ENCODE measurements at places on chromosomes 11 and 22.

DNA sequence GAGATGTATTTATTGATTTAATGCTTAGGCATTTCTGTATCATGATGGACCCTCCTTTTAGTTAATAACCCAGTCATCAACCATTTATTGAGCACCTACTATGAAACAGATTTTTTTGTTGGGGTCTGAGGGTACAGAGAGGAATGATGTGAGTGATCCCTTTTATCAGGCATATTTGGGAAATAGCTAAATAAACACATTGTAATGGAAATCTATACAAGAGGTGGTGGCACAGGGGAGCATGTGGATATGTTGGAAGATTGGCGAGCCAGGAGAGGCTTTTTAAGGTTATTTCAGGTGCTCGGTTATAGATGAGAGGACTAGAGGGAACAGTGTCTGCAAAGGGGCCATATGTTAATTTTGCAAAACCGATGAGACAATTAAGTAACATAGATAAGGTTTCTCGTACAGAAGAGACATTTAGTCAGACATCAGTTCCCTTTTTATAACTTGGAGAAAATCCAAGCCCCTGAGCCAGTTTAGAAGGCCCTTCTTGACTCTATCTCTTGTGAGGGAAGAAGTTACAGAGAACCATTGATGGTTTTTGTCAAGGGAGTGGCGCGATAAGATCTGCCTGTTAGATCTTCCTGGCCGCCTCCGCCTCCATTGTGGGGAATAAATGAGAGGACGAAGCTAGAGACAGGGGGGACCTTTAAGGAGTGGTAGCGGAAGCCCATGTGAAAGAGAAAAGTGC lies 2.0 kb downstream of the ATXN10 start:
- no peak for DNase-seq

- no peak for DNase-seq
Observed at GRCh38 chr11:19466314-19466713, 225.6 kb upstream of the E2F8 start.

DNA sequence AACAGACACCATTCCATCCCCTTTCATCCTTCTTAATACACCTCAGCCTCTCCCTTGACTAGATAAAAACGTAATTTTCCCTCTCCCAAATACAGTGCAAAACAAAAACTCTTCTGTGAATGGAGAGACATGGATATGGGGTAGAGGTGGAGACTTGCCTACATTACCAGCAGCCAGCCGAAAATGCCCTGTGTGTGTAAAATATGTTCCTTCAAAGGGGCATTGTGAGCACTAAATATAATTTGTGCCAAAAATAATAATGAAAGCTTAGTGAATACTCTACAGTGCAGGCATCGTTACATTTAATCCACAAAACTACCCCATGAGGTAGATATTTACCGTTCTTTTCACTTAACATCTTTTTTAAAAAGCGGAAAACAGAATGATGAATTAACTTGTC lies 1.0 kb upstream of the TRIM44 start:
- DNase-seq: no peak

DNA sequence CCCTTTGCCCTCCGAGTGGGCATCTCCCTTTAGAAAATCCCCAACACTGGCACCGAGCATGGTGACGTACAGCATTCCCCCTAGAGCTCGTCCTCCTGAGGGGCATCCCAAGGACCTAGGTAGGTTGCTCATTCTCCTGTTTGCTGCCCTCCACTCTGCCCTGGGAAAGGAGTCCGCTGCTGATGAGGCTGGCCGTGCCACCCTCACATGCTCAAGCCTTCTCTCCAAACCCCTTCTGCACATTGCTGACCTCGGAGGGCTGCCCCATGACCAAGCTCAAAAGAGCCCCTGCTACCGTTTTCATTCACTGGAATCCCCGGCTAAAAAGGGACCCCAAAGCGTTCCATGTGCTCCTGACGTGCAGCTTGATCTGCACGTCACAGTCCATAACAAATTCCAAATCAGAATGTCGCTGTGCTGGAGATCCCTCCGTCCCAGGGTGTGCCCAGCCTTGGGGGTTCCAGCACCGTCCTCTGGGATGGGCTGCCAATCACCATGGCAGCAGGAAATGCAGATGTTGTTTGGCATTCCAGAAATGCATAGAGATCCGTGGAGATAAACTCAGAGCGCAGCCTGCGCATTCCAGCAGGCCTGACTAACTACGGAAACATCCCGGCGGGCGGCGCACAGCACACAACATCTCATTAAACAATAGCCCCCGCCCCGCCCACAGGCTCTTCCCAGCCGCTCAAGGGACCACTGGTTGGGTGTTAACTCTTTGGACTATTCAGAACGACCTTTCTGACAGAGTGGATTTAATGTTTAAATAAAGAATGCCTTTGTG lies 26.3 kb upstream of the GNB1L start:
- peak; percentile 26 for DNase-seq

DNA sequence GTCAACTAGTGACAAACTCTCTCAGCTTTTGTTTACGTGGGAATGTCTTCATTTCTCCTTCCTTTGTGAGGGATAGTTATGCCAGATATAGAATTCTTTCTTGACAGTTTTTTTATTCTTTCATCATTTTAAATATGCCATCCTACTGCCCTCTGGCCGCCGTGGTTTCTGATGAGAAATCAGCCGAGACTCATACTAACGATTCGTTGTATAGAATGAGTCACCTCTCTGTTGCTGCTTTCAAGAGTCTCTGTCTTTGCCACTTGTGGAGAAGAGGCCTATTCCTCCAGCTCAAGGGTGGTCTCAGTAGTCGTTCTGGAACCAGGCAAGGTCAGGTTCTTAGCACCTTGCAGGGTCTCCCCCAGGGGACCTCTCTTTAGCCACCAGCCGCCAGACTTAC lies 8.0 kb downstream of the MYO7A start:
- peak; percentile 20 for DNase-seq

DNA sequence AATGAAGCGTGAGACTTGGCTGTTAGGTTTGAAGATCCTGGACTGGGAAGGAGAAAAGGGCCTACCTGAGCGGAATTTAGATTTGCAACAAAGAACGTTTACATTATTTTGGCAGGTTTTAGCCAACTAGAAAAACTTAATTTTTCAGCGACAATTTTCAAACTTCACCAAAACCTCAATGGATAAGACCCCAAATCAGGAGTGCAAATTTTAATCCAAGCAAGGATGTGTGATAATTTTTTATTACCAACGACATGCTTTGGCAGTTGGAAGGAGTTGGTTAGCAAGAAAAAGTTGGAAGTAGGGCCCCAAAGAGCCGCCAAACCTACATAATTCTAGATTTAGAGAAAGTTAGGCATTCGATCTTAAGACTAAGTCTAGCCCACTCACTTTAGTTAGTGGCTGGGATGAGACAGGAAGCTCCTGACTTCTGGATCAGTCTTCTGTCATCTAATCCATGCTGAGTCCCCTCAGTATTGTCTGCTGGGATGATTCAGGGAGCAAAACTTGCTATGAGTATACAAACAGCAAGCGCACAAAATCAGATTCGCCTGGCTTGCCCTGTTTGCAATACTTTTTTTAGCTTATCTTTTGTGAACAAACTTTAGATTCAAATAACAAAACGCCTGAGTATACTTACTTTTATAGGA lies 787 bp upstream of the RDX start:
- DNase-seq: no peak

GRCh38 chr11:46200537-46201281 lies 76.8 kb upstream of the CREB3L1 start:
- no peak for DNase-seq

DNA sequence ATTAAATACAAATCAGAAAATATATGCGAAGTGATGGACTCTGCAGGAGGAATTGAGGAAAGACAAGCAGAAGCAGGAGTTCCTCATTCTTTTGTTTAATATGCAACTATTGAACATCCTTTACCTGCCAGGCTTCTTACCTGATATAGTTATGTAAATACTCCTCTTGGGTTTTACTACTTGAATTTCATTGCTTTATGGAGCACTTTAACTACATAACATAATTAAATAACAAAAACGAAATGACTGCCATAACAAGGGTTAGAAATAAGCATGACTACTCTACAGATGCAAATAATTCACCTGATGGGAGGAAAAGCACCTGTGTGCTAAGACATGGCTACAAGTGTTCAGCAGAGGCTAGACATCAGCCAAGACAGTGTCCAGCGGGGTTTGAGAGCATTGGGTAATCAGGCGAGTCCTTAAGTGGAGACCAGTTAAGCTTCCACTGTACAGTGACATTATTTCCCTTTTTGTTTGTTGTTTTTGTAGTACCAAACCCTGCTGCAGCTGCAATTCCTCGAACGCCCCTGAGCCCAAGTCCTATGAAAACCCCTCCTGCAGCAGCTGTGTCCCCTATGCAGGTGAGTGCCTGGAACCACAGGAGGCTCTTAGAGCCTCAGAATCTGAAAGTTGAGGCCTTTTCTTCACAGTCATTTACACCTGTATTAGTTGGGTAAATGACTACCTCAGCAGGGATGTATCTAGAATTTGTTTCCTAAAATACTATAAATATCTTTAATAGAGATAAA lies 67.4 kb downstream of the SPECC1L start:
- DNase-seq: no peak

DNA sequence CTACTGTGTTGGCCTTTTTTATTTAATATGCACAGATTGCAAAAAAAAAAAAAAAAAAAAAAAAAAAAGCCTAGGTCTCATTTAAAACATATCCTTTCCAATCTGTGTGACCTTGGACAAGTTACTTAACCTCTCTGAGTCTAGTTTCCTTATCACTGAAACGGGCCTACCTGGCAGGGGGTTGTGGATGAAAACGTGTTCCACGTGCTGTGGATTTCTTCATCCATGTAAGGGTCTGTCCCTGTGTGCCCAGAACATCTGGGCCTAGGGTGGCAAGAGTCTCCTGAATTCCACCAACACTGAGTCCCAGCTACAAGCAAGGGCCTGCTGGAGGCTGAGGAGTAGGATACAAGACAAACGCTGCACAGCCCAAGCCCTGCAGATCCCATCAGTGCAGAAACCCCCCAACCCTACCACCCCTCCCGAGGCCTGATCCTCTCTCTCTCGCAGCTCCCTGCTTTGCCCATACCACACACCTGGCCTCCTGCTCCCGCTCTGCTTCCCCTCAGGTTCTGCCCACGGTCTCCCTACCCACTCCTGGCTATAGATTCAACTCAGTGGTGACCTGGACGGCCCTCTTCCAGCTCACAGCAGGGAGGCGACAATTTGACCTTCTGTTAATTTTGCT lies 4.7 kb upstream of the GNAZ start:
- no peak for DNase-seq

GRCh38 chr22:21990445-21991303 lies 8.1 kb upstream of the TOP3B start:
- DNase-seq: no peak

- DNase-seq: no peak
Observed at GRCh38 chr11:68282141-68282860, 10.5 kb upstream of the C11orf24 start.

DNA sequence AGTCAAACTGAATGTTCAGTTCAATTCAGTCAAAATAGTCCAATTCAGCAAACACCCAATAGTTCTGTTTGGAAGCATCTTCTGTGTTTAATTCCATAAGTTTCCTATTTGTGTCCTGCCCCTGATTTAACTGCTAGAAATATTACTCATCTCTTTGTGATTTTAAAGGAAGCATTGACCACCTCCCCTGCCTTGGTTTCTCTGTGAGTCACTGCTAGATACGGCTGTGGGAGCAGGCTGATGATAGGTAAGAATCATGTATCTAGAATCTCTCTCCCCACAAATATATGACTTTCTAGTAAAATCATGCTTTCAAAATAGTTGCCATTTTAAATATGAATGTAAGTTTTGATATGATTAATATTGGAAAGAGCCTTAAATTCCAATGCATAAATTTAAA lies 888.5 kb downstream of the NTM start:
- peak; percentile 8 for DNase-seq

GRCh38 chr22:39518996-39519680 lies 1.2 kb upstream of the ATF4 start:
- no peak for DNase-seq

DNA sequence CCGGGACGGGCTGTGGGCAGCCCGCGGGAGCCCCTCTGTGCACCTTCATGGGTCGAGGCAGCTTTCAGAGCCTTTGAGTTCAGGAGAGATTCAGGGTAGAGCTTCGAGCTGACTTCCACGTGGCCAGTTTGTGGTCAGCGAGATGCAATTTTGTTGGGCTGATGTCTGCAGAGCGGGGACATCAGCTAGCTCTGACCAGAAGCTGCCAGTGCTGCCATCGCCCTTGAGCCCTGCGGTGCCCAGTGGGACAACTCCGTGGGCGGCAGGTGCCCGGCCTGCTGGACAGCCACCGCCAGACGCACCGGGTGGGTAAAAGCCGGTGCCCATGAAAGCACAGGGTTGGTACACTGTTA lies 719 bp downstream of the TALDO1 start:
- no peak for DNase-seq

GRCh38 chr22:49956418-49956770 lies 4.2 kb upstream of the PIM3 start:
- no peak for DNase-seq

DNA sequence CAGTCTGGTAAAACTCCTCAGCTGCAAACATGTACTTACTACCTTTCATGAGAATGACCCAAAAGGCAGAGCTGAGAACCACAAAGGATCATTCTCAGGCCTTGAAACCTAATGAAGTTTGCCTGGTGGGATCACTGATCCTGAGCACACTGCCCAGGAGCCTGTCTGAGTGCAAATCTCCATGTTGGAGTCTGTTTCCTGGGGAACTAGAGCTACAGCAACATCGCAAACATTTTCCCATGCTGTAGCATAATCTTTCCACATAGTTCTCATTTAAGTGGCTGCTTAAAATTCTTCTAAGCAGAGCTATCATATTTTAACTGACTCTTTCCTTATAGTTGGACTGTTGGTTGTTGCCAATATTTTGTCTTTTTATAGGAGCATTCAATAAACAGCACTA lies 58.5 kb downstream of the GUCY1A2 start:
- DNase-seq: no peak

GRCh38 chr11:74009675-74010305 lies 905 bp upstream of the UCP3 start:
- no peak for DNase-seq

- DNase-seq: no peak
Observed at GRCh38 chr11:130396965-130397364, 31.4 kb downstream of the ADAMTS8 start.

- no peak for DNase-seq
Observed at GRCh38 chr22:27982106-27982505, 63.0 kb upstream of the PITPNB start.

DNA sequence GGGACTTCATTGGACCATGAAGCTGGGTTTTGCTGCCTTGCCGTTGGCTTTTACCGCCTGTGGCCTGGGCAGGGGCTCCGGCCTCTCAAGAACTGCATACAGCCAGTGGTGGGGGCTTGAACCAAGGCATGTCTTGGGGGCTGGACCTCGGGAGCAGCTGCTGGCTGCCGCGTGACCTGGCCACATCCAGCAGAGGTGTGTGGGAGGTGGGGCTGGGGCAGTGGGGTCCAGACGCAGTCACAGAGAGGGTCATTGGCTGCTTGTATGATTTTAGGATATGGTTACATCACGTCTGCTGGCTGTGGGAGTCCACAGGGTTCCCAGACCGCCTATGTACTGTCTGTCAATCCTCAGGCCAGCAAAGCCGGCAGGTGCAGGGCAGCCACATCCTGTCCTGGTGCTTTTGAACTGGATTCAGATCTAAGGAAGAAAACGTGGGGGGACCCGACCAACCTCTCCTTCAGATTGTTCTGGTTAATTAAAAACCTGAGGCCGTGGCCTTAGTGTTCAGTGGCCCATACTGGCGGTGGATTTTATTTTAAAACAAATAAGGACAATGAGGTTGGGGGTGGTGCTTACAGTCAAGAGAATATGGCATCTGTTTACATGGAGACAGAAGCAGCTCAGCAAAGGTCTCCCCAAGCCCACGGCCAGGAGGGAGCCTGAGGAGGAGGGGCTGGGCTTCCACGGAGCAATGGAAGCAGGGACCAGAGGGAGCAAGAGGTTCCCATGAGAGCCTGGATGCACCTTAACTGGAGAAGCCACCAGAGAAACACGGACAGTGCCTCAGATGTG lies 426.0 kb downstream of the TBC1D22A start:
- no peak for DNase-seq

Measured in epithelial cell of prostate (primary cell).